ENCODE measurements at places on chromosomes 6 and 20.

DNA sequence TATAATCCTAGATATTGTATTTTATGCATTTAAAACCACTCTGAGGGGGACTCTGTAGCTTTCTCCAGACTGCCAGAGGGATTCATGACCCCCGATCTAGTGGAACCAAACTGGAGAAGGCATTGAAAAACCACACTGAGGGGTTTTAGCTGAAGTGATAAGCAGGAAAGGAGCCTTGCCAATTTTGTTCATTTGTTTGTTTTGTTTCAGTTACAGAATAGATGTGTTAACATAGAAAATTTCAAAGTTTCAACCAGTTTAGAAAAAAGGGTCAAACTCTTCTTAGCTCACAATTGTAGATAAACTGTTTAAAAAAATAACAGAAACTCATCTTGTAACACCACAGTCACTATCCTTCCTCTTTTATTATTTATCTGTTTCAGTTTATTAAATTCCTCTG is 19.8 kb downstream of the TAB2 start:
- no peak for DNase-seq

DNA sequence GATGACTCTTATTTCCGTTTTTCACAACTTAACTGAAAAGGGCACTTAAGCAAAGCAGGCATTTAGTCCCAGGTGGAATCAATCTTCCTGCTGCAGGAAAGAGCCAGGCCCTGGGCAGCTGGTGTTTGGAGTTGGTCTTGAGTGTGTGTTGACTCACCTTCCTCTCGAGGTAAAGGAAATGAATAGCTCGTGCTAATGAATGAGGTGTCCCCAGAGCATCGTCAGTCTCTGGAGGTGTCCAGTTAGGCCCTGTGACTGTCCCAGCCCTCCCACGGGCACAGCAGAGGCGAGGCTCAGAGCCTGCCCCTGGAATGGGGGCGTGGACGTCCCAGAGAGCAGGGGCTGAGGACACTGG is 277.7 kb downstream of the NRN1 start:
- DNase-seq = peak; percentile 47

DNA sequence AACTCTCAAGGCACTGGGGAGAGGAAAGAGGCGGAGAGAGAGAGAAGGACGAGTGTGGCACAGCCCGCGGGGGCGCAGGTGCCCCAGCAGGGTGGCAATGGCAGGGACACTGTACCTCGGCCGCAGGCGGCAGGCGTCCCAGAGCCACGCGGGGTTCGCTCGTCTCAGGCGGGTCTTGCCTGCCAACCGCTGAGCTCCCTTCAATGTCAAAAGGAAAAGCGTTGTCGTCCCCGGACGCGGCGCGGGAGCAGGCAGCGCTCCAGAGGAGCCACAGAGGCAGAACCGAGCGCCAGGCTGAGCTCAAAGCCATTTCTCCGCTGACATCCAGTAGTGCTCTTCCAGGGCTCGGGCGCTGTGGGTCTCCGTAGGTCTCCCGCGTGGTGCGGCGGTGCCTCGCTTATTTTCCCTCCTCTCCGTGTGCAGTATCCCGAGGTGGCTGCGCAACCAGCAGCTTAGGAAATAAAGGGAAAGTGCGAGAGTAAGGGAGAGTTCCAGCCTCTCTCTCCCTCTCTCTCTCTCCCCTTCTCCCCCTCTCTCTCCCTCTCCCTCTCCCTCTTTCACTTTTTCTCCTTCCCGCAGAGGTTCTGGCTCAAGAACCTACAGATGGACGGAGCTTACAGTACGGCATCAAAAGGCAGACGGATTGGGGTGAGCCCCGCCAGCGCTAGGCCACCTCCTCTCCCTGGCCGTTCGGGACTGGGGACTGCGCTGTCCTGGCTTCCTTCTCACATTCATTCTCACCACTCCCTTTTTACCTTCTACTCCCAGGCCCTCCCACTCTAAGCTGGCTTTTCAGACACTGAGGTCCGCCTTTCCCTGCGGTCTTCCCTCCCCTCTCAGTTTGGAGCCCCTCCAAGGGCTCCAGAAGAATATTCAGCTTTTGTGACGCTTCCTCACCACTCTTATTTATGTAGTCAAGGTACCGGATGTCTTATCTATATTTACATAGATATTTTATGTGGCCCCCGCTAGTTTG is at the start of gene LAMA4:
Gene LAMA4, minus strand, starts transcription at position 727 of the 976 bp plus-strand sequence. Its CDS starts 417 bp downstream, at position 310.
- DNase-seq = no peak

DNA sequence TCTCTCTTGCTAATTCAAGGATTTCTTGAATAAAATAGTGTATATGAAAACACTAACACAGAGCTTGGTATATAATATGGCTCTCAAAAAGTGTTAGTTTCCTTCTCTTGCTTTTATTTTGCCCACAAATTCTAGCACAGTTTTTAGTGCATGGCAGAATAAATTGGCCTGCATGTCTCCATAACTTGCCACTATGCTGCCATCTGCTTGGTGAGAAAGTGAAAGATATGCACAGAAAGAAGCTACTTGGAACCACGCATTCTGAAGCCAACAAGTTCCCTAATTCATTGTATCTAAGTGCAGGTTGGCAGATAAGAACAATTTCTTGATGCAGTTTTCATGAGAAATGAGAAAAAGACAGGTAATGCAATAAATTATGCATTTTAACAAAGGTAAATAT is 101.2 kb downstream of the EPHA7 start:
- no peak for DNase-seq

DNA sequence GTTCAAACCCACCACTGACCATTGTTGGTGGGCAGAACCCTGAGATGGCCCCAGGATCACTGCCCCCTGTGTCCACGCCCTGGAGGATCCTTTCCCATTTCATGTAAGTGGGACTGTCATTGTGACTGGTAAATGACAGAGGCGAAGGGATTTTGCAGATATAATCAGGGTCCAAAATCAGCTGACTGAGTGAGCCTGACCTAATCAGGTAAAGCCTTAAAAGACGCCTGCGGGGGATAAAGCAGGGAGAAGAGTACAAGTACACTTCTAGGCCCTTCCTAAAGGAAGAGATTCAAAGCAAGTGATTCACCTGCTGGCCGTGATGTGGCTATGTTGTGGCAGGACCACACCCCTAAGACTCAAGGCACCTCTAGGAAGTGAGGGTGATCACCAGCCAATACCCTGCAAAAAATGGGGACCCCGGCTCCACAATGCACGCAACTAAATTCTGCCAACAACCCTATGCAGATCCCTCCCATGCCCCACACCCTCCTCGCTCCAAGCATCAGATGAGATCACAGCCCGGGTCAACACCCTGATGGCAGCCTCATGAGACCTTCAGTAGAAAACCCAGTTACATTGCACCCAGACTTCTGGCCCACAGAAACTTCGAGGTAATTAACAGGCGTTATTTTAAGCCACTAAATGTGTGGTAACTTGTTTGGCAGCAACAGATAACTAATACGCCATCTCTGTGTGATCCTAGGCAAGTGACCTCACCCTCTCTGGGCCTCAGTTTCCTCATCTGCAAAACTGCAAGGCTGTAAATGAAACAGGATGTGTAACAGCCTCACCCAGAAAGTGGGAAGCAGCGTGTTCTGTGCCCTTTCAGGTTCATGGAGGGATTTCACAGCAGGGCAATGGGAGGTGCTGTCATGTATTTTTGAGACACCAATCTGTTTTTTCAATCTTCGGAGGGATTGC is 11.3 kb downstream of the PREX1 start:
- DNase-seq = no peak

DNA sequence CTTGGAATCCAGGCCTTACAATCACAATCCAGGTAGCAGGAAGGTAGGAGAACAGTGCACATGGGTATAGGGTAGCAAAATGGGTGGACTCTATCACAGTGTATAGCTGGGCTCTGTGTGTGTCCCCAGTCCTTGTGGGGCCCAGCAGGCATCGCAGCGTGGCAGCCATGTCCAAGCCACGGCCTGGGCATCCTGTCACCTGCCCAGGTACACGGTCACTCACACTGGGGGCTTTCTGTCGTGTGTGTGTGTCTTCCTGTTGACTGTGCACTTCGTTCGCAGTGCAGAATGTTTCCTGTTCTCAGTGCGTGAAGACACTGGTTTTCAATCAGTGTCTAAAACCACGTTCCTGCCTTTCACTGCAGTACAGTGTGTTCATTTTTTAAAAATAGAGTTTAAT is 523.2 kb upstream of the JARID2 start:
- no peak for DNase-seq

DNA sequence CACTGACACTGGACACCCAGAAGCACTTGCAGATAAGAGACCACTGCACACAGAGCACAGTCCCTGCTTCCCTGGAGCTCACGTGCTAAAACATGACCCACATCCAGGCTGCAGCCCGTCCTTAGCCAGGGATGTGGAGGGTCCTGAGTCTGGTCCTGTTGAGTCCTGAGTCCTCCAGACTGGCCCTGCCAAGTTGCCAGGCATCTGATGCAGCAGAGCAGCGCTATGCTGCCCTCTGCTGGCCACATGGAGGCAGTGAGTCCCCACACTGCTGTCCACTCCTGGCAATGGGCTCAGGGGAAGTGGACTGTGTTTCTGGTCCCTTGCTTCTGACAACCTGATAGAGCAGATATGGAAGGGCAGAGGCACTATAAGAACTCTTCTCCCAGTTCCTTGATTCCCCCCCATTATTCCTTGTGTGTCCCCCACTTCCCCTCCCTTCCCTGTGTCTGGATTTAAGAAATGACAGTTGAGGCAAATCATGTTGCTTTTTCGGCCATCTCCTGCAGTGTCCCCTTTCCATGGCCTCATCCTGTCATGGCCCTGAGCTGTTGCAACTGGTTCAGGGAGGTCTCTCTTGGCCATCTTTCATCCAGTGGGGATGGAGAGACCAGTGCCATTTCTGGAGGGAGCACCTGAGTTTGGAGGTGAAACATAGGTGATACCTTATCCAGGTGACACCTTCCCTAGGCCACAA is 86.0 kb downstream of the DHX35 start:
- peak; percentile 12 for DNase-seq

DNA sequence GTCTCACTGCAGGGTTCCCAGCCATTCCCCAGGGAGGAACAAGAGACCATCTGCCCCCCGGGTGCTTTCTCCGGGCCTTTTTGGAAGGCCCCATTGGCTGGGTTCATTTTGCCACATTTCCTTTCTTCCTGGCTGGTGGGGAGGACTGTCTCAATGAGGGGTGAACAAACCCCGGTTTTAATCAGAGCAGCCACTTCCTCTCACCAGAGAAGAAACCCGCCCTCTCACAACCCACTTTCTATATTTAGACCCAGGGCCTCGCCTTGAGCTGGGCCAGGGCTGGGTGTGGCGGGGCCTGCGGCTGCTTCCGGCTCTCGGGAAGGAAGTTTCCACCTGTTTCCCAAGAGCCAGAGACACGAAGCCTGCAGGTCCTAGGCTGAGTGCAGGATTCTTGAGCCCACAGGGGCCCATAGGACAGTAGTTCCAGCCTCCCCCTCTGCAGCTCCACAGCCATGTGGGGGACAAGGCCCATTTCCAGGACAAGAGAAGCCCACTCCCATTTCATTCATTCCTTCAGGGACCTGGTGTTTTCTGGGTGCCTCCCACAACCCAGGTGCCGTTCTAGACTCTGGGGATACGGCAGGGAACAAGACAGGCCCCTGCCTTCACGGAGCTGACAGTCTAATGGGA is 41.8 kb downstream of the RBM38 start:
- DNase-seq = no peak

DNA sequence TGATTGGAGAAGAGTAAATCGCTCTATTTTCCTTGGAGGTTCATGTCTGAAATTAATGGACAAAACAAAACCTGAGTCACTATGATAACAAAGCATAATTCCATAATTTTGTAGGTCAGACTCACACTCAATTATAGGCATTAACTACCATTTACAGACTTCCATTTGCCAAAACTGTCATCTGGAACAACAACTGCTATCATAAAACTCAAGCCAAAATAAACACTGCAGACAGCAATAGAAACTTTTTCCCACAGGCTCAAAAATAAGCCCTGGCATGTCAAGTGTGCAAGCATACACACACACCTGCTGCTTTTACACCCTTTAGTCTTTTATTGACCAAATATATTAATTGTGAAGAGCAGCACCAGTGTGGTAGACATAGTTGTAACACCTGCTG is 7.1 kb downstream of the MRPS10 start:
- no peak for DNase-seq

GRCh38 chr20:11227602-11228001 is 553.8 kb upstream of the JAG1 start:
- no peak for DNase-seq

GRCh38 chr20:21099751-21100577 is 6.2 kb downstream of the LINC00237 start:
- no peak for DNase-seq

GRCh38 chr6:74091136-74091793 is 395.3 kb downstream of the CD109 start:
- no peak for DNase-seq

- no peak for DNase-seq
Measured at GRCh38 chr20:33971147-33971975, 22.4 kb upstream of the RALY start.

DNA sequence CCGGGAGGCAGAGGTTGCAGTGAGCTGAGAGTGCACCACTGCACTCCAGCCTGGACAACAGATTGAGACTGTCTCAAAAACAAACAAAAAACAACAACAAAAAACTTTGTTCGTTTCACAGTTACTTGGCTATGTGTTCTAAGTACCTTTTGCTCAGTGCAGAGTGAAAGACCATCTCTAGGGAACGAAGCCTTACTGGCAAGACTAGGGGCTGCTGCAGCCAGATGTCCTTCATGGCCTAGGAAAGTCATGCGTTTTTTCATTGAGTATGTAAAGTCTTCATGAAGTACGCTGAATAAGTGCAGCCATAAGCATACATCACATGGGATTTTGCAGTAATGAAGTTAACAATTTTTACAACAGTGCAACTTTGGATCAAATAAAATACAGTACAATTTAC is 111.1 kb downstream of the JARID2 start:
- DNase-seq = no peak

GRCh38 chr6:35152067-35152707 is 11.0 kb upstream of the TCP11 start:
- no peak for DNase-seq

- DNase-seq = no peak
Measured at GRCh38 chr6:126539022-126539421, 199.1 kb downstream of the CENPW start.
